Esophagus squamous epithelium (tissue), 5 donors: ENCODE measurements at places on chromosomes 16 and 17.

- DNase-seq: no peak
These were observed 8.7 kb downstream of the CCDC47 start for GRCh38 chr17:63764716-63765115.

- no peak for DNase-seq
These were observed 167.5 kb downstream of the PRKCA start for GRCh38 chr17:66469890-66470289.

DNA sequence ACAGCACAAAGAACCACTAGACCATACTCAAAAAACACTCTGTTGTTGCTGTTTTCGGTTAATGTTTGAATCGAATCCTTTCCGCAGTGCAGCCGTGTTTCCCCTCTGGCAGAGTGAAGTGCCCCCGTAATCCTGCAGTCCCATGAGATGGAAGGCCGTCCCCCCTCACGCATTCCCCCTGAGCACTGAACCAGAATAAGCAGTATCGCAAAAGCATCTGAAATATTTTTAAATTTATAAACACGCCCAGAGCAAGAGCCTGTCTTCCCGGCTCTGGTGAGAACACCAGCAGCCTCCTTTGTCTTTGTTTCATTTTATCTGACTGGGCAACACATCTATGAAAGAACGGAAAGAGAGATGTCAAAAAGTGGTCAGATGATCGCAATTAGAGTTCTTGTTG lies 121.0 kb upstream of the ADAMTS18 start:
- no peak for DNase-seq

- DNase-seq: no peak
These were observed 1.2 kb upstream of the COX6A2 start for GRCh38 chr16:31429314-31429713.

DNA sequence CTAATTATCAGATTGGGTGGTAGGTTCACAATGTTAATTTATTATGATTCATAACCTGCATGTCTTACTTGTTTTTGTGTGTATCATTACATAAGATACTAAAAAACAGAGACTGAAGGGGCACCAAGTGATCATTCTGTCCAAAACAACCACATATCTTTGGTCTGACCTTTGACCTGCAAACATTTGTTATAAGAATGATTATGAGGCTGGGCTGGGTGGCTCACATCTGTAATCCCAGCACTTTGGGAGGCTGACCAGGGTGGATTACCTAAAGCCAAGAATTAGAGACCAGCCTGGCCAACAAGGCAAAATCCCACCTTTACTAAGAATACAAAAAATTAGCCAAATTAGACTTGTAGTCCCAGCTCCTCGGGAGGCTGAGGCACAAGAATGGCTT lies 116.4 kb downstream of the SPAG9 start:
- DNase-seq: no peak

- no peak for DNase-seq
These were observed 12.6 kb downstream of the MAF start for GRCh38 chr16:79587897-79588296.

DNA sequence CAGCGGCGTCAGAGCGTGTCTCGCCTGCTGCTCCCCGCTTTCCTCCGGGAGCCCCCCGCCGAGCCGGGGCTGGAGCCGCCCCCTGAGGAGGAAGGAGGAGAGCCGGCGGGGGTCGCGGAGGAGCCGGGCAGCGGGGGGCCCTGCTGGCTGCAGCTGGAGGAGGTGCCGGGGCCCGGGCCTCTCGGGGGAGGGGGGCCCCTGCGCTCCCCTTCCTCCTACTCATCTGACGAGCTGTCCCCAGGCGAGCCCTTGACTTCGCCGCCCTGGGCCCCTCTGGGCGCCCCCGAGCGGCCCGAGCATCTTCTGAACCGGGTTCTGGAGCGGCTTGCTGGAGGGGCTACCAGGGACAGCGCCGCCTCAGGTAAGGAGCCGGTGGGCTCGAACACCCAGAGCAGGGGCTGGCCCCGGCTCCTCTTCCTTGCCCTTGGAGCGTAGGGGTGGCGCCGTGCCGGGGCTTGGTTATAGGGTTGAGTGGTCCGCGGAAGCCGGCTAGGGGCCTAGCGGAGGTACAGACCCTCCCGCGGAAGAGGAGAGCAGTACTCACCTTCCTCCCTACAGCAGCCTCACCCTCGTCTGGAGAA lies 841 bp downstream of the RAPGEFL1 start:
- no peak for DNase-seq

GRCh38 chr17:36524428-36524876 lies 10.2 kb downstream of the MYO19 start:
- DNase-seq: no peak

- no peak for DNase-seq
These were observed 11.2 kb downstream of the TFAP4 start for GRCh38 chr16:4261557-4262172.

DNA sequence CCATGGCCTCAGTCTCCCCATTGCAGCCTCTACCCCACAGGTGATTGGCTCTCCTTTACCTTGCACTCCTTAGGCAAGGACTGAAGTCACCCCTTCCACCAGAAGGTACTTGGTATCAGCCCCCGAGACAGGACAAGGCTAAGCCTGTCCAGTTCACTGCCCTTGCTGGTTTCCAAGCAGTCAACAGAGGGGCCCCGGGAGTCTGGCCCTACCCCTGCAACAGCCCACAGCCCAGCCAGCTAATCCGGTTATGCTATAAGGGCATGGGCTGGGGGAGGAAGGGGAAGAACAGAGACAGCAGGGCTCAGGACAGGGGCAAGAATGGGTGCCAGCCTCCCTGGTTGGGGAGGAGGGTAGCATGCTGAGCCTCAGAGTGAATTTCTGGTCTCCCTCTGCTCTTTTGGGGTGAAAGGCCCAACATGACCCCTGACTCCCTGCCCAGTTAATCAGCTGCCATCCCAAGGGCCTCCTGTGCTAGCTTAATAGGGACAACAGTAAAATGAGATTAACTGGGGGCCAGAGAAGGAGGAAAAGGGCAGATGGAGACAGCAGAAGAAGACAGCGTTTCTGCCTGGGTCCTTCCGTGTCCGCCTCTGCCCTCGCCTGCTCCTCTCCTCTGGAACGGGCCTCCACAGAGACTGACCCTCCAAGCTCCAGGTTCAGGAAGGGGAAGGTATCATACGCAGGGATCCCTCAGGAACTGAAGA lies 10.7 kb downstream of the DLG4 start:
- no peak for DNase-seq

GRCh38 chr17:64216000-64216337 lies 47.1 kb downstream of the TEX2 start:
- no peak for DNase-seq
